ENCODE measurements at places on chromosomes 3 and 15. TPM values are rescaled to one million over a fixed set of nuclear protein-coding genes. Genes with fewer than 3 reads are reported as not detected.
A peak's percentile ranks its signal among the peaks of the same experiment; 100 is the strongest.

DNA sequence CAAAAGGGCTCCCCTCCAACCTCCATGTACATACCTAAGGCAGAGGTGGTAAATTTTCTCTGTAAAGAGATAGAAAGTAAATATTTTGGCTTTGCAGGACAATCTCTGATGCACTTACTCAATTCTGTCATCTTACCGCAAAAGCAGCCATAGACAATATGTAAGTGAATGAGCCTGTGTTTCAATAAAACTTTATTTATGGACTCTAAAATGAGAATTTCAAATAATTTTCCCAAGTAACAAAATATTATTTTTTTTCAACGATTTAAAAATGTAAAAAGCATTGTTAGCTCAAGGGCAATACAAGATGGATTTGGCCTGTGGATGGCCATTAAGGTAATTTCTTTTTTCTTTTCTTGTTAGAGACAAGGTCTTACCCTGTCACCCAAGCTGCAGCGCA lies 44.7 kb downstream of the SHQ1 start:
- no peak for DNase-seq

GRCh38 chr3:107966276-107966675 lies 124.6 kb downstream of the CD47 start:
- DNase-seq: no peak

DNA sequence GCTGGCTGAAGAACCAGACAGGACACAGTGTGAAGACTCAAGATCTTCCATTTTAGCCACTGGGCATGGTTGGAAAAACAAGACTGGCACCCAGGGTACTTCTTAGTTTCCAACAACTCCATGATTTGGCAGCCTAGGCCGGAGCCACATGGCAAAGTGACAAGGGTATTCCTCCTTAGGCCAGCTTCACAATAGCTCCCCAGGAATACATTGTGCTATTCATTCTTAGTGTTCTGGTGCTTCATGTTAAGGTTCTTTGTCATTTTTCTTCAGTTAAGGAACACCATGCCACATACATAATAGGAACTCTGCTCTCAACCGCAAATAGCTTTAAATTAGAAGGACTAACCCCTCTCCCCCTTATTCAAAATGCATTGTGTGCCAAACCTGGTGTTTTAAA lies 8.0 kb upstream of the FILIP1L start:
- DNase-seq: no peak

GRCh38 chr3:170555329-170555728 lies 30.5 kb downstream of the SLC7A14 start:
- DNase-seq: no peak

DNA sequence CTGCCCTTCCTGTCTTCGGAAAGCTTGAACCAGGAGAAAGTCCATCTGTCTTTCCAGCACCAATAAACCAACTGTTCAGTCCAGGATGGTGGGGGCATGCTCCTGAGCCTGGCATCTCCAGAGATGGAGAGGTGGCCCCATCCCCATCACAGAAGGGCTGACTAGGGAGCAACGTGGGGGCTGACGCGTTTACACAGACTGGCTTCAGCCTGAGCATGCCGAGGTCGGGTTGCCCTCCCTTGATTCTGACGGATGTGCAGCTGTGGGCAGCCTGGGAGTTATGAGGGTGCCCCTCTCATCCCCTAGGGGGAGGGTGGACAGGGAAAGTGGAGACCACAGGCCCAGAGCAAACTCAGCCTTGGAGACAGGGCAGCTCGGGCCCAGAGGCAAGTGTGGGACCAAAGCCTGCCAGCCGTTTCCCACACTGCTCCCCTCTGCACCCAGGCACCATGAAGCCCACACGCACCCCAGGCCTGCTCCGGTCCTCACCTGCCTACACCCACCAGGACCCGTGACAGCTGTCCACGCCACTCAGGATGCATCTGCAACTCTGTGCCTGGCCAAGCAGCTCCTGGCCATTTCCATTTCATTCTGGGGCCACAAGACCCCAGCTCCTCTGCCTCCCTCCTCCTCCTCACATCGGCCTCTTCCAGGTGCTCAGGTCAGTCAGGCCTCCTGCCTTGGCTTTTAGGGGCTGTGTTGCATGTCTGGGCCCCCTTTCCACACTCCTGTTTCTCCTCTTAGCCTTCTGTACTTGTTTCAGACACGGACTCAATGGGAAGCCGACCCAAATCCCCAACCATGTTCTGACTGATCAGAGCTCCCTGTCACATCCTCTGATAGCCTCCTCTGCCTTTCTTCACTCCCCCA lies 48.2 kb upstream of the SLC41A3 start:
- no peak for DNase-seq

- DNase-seq: no peak
Measured at GRCh38 chr3:65521032-65521431, 517.7 kb downstream of the MAGI1 start.

- DNase-seq: no peak
Measured at GRCh38 chr3:133293397-133294110, 106.3 kb upstream of the BFSP2 start.

The ROPN1B gene
- not detected for total RNA-seq

The CATSPER2 gene
- 0.86 TPM for total RNA-seq

DNA sequence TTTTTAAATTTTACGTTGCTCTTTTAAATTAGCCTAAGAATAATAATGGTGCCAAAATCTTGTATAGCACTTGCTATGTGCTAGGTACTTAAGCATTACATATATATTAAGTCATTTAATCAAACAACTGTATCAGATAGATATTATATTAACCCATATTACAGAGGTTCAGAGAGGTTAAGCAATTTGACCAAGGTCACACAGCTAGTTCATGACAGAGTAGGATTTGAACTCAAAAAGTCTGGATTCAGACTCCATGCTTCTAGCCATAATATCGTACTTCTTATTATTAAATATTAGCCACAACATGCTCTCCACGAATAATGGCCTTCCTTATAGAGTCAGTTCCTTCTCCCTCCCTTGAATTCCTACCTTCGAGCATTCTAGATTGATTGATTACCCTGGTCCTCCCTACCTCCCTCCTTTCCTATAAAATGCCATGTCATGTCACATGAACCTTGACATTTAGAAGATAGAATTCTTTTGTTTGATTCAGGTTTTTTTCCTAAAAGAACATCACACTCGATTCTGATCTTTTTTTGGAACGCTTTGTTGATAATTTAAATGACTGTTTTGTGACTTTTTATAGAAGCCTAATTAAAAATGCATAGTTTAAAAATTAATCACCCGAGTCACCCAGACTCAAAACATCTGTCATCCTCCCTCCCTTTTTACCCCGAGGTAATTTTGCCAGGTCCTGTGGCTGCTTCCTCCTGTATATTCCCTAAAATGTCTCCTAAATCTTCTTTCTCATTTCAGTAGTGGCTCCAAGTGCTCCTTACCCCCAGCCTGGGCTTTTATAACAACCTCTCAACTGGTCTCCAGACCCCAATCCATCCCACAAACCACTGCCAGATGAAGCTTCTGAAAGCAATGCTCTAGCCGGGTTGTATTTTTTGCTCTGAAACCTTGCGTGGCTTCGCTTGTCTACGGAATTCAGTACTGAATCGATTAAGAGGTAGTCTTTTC lies 8.5 kb upstream of the PSMD6 start:
- DNase-seq: peak; percentile 18

GRCh38 chr15:34914317-34914716 lies 55.2 kb downstream of the AQR start:
- no peak for DNase-seq

The ACAN gene
- total RNA-seq: not detected

The IFT57 gene
- 62.8 TPM for total RNA-seq

DNA sequence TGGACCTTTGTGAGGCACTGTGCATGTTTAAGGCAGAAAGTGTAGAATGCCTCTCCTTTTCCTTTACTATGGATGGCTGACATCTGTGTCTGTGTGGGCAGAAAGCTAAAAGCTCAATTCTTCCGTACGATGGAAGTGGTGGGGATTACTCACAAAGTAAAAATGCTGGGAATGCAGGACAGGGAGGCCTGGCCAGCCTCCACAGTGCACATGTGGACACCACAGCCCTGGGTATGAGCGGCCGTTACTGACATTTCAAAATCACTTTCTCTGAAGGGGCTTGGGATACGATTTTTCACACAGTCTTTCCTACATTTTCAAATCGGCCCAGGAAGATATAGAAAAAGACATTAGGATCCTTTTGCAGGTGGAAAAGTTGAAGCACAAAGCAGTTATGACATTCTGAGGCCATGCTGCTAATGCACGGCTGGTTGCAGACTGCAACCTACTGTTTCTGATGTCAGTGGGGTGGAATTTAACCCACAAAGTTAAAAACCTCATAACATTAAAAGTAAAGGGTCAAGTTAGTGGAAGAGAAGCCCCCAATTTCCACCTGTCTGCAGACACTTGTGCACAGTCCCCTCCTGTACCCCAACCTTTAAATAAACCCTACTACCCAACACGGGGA lies 27.9 kb downstream of the EHD4 start:
- DNase-seq: peak; percentile 92

- DNase-seq: no peak
Measured at GRCh38 chr3:7190095-7190494, 329.2 kb downstream of the GRM7 start.

DNA sequence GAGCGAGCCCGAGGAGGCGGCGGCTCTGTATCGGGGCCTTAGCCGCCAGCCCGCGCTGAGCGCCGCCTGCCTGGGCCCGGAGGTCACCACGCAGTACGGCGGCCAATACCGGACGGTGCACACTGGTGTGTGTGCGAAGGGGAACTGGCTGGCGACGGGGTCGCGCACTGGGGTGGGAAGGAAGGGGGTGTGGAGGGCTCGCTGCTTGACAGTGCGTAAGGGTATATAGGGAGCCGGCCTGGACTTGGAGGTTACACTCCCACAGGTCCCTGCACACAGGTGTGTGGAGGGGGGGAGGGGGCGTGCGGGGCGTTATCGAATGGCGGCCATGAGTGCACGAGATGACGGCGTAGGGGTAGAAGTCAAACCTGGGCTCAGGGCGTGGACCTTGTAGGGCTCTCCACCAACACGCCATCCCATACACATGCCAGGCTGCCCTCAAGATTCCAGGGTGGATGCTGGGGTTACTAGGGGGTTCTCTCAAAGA lies 389 bp downstream of the APEH start:
- no peak for DNase-seq

DNA sequence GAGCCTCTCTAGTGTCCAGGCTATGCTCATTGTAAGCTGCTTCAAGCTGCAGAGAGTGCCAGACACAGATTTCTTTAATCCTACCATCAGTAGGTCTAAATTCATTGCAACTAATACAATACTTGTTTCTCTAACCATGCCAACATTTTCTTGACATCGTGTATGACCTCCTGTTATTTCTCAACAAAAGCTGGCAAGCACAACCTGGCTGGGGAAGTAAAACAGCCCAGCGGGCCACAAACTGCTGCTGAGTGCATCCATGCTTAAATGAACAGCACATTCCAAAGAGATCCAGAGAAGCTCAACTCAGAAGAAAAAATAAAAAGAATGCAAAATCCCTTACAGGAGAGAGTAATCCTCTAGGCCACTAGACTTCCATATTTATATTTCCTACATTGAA lies 36.5 kb downstream of the GMNC start:
- no peak for DNase-seq

The XXYLT1 gene
- 33.5 TPM for total RNA-seq

- no peak for DNase-seq
Measured at GRCh38 chr15:65868546-65869125, 655 bp upstream of the RAB11A start.

DNA sequence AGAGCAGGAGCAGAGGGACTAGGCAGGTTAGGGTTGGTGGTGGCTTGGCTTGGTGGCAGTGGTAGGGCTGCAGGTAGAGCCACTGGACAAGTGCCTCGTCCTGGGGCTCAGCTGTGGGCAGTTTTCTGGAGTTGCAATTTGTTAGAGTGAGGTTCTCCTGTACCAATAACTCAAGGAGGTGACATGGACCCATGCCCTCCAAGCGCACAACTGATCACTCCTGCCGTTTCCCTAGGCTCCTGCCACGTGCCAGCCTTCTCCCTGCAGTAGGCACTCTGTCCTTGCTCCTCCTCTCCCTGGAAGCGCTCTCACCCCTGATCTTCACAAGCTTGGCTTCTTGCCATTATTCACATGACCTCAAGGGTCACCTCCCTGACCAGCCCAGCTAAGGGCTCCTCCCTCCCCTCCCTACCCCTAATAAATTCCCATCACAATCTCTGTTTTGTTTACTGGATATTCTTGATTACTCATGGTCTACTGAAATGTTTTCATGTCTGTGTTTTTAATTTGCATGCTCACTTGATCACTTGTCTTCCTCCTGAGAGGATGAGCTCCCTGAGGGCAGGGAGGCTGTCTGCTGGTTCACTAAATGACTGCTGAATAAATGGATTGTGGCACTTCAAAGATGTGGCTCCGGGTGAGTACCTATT lies 3.3 kb downstream of the WNT7A start:
- DNase-seq: no peak

The SSUH2 gene
- total RNA-seq: 0.32 TPM

- no peak for DNase-seq
Measured at GRCh38 chr3:125148016-125148812, 64.3 kb downstream of the SLC12A8 start.

GRCh38 chr3:170437696-170438407 lies 19.2 kb downstream of the CLDN11 start:
- DNase-seq: no peak

DNA sequence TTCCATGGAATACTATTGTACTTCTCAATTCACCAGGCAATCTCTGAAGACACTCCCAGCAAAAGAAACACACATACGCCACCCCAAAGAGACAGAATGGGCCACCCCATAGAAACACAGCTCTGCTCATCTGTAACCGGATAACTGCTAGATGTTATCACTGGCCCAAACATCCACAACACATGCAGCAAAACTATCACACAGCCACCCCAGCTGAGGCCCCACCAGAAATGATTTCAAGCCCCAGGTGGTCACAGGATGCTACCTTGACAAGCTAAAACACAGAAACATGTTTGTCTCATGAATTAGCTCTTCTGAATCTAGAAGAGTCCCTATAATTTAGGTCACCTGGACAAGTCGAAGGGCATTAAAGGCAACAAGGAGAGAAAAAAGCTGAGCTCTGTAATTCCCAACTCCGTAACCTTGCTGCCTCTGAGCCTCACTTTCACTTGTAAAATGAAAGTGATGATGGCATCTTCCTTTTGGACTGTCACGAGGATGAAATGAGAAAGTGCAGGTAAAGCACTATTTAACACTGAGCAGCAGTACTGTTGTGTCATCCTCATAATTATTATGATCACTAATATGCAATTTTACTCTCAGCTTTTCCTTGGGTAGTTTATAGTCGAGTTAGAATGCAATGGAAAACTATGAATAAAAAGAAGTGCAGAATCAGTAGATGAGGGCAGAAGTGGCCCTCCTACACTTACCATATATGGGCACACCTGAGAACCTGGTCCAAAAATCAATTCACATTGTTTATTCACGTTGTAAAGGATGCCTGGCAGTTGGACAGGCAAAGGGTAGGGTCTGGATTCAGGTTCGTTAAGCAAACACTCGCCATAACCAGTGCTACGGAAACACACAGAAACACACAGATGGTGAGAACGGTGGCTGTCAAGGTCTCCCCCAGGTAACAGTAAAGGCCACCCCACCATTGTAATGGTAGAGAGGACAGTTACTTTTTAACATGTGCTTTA lies 38.6 kb downstream of the ADAMTS9 start:
- no peak for DNase-seq

The KBTBD13 gene
- total RNA-seq: not detected

GRCh38 chr3:72442759-72443158 lies 405.5 kb downstream of the SHQ1 start:
- no peak for DNase-seq
